NK-92 treated with Interleukin-12 subunit alpha and Interleukin-12 subunit beta, amount 100 ng/mL, for 24 hours (cell line): ENCODE measurements at places on chromosomes 5 and 9.

GRCh38 chr9:750249-750967 is 91.1 kb upstream of the DMRT1 start:
- no peak for DNase-seq

DNA sequence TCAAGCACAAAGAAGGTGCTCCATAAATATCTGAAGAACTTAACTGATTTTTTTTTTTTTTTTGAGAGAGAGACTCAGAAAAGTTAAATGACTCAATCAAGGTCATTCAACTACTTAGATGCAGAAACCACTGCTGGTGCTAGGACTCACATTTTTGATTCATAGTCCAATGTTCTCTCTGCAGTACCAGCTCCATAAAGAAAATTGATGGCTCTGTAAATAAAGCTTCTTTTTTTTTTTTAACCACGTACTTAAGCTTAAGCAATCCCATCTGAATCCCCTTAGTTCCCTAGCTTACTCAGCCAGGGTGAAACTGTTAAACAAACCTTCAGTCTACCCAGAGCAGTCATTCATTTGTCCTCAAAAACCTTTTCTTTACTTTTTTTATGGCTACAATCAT is 657.0 kb upstream of the WWC1 start:
- no peak for DNase-seq

DNA sequence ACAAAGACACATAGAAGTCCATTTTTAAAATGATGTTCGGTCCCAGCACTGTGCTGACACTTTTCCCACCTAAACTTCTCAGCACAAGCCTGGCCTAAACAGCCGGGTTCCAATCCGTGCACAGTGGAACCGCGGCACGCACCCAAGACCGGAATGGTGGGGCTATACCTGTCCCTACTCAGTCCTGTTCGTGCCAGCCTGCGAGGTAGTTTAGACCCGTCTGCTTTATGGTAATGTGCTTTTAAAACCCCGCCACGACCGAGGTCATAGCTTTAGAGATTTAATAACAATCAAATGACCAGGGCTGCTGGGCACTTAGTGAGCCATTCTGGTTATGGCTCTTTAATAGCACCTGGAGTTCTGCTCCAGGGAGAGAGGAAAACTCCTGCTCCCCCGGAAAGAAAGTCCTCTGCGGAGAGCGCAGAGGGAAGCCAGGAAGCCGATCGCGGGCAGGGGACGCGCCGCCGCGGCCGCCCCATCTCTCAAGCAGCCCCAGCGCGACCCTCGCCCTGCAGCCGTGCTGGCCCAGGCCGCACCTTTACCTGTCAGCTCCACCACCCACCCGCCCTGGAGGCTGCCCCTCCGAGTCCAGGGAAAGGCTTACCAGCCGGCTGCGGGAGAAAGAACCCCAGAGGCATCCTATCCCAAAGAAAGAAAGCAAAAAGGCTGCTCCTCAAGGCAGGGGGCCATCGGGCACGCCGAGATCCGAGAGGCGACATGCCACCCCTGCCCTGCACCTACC is 511 bp downstream of the ARL15 start:
- no peak for DNase-seq

GRCh38 chr5:3518051-3518450 is 77.6 kb upstream of the IRX1 start:
- no peak for DNase-seq

DNA sequence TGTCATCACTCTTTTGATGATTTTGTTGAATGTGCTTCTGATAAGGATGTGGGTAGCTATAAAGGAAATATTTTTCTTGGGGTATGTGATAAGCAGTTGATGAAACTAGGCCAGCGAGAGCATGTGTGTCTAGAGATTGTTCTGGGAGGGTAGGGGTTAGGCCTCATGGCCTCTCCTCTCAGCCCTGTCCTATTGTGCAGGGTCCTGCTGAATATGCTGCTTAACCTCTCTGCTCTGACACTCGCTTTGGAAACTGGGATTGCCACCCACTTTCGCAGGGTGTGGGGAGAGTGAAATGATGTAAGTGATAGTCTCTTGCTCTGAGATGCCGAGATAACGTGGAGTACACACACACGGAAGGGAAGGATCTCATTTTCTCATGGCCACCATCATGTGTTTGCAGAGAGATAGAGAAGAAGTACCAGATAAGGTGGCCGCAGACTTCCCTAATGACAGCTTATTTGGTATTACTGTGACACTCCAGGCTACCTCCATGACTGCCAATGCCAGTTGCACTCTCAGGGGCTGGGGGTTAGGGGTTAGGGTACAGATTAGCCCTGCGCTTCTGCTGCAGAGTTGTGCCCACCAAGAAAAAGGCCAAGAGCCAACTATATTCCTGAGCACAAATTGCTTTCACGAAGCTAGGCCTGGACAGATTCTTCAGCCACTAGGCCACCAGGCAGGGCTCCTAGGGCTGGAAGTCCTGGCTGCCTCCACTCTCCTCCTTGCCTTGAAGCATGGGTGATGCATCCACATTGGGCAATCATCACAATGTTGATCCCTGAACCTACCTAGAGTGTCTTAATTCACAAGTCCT is 25.2 kb upstream of the TNFAIP8 start:
- DNase-seq = no peak

DNA sequence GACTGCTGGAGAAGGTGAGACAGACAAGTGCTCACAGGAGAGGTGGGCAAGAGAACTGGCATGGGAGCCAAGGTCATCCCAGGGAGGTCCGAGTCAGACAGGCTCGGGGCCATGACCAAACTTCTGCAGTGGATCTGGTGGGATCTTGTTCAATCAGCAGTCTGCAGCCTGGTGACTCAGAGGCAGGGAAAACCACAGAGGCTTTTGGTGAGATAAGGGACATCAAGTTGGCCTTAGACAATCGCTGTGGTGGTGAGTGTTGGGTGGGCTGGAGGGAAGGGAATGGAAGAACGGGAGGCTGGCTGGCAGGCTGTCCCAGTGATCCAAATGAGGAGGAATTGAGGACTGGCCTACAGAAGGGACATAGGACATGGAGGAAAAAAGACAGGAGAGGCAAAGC is 123.8 kb downstream of the TMEM174 start:
- DNase-seq = no peak

DNA sequence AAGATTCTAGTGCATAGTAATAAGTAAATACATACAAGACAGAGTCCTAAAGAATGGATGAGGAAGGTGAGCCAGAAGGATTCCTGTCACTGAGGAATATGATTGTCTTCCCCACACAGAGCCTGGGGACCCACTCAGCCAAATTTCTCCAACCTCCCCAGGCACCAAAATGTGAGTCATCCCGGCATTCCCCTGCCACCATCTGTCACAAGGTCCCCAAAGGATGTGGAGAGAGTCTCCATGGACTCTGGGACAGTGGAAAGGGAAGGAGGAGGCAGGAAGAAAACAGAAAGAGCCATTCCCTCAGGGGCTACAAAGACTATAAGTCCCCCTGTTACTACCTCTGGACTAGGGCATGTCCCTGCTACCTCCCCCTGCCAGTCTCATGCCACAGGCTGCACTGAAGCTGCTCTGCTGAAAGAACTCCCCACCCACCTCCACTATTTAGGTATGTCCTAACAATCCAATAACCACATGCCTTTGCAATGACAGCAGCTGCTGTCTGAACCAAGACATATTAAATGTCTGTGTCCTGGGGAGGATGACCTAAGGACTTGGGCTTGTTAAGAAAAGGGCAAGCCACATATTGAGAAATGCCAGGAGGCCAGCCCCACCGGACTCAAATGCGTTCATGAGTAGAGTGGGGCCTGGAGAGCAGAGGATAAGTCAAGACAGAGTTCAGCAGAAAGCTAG is 10.7 kb upstream of the OR5C1 start:
- no peak for DNase-seq

- DNase-seq = no peak
Observed at GRCh38 chr9:112355427-112355897, 22.0 kb upstream of the PTBP3 start.

DNA sequence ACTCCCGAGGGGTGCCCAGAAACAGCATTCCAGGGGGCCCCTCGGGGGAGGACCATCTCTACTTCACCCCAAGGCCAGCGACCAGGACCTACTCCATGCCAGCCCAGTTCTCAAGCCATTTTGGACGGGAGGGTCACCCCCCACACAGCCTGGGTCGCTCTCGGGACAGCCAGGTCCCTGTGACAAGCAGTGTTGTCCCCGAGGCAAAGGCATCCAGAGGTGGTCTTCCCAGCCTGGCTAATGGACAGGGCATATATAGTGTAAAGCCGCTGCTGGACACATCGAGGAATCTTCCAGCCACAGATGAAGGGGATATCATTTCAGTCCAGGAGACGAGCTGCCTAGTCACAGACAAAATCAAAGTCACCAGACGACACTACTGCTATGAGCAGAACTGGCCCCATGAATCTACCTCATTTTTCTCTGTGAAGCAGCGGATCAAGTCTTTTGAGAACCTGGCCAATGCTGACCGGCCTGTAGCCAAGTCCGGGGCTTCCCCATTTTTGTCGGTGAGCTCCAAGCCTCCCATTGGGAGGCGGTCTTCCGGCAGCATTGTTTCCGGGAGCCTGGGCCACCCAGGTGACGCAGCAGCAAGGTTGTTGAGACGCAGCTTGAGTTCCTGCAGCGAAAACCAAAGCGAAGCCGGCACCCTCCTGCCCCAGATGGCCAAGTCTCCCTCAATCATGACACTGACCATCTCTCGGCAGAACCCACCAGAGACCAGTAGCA is 83.9 kb downstream of the GOLPH3 start:
- DNase-seq = no peak

DNA sequence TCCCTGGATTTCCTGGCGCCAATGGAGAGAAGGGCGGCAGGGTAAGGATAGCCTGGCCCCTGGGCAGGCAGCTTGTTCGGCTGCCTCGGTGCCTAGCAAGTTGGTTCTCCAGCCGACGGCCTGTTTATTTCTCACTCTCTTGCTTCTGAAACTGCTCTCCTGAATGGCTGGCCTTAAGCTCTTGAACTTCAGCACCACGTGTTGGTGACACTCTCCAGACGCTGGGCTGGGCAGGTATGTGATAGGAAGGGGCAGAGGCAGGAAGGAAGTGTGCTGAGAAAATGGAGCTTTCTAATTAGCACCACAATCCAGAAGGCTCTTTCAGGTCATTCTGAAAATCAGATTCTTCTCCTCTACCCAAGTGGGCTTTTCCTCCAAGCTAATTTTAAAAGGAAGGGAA is 91.4 kb upstream of the FCN2 start:
- DNase-seq = no peak

GRCh38 chr5:161691911-161692310 is 6.4 kb downstream of the GABRA6 start:
- no peak for DNase-seq

- no peak for DNase-seq
Observed at GRCh38 chr5:68452286-68452685, 236.7 kb downstream of the PIK3R1 start.

GRCh38 chr5:133926489-133927299 is 41.7 kb downstream of the C5orf15 start:
- no peak for DNase-seq

- DNase-seq = no peak
Observed at GRCh38 chr9:136259517-136259813, 13.9 kb upstream of the QSOX2 start.

- DNase-seq = no peak
Observed at GRCh38 chr9:36218011-36218410, 27.3 kb downstream of the CLTA start.

DNA sequence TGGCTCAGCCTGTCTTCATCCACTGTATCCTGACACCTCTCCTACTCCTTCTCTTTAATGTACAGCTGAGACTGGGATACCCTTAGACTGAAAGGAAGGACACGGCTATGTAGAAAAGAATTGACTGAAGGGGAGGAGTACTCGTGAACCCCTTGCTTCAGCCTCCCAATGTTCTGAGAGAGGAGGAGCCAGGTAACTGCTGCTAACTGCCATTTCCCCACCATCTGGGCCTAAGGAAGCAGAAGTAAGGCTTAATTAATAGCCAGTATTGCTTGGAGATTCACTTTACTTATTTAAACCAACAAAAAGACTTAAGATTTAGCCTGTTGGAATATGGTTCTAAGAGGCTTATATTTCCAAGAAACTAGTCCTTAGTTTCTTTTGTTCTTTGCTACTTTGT is 18.8 kb upstream of the RGS3 start:
- DNase-seq = no peak

GRCh38 chr5:75054134-75054930 is 2.0 kb upstream of the GCNT4 start:
- no peak for DNase-seq

- no peak for DNase-seq
Observed at GRCh38 chr5:41747708-41748107, 122.5 kb downstream of the OXCT1 start.

- no peak for DNase-seq
Observed at GRCh38 chr5:124696898-124697297, 49.5 kb downstream of the ZNF608 start.

DNA sequence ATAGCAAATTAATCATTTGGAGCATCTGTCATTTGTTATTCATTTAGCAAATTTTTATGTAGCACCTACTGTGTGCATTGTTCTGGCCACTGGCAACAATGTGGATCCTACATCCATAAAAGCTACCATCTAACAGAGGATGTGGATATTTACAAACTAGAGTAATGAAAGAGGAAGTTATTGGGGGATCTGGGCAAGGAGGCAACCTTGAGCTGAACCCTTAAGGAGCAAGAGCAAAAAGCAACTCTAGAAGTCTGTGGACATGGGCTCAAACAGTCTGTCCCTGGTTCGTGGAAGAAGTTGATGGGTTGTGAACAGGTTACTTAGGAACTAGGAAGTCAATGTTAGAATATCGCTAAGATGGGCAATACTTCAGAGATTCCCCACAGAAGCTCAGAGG is 259.9 kb downstream of the SYK start:
- no peak for DNase-seq

DNA sequence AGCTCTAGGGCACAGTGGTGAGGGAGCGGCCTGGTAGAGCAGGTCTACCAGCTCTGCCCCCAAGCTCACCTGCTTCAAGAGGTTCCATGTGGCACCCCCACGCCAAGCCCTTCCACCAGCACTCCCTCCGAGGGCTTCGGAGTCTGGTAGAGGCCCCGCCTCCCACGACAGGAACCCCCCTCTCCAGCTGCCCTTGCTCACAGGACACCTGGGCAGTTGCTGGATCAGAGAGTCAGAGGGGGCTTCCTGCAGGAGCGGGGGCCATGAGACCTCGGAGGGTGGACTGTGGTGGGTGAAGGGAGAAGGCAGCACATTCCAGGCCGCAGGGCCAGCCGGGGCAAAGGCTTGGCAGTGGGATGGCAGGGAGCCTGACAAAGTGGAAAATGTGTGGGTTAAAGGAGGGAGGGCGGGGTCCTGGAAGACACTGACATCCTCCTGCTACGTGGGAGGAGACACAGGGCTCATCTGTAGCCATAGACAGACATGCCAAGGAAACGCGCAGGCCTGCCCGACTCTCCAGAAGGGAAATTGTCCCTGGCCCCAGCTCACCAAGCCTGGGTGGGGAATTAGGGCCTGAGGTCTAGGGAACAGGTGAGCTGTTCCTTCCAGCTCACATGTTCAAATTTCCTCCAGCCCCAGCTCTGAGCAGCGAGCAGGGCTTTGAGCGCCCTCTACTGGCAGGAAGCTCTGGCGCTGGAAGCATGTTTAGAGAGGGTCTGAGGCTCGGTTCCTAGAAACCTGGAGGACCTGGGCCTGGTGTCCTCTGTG is 74.2 kb downstream of the NTNG2 start:
- DNase-seq = peak; percentile 50
